ENCODE measurements at places on chromosomes 7 and 10.
A peak's percentile ranks its signal among the peaks of the same experiment; 100 is the strongest.

DNA sequence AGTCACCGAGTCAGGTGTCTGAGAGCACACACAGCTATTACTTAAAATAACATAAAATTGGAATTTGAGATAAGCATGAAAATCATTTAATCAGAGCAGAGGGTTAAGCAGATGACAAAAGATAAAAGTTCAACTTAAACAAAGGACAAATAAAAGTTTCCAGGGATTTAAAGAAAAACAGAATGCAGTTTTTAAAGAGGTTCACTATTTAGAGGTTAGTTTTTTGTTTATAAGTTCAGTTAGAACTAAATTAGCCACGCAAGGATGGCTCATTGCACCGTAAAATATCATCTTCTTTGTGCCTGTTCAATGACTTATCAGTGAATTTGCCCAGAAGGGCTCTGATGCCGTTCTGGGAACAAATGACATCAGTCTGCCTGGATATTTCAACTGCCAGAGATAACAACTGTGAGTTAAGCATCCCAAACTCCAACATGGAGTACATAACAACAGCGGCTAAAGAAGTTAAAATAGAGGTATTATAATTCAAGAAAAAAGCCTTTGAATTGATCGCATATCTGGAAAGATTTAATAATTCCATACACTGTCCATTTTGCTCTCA lies 107.8 kb downstream of the ANK3 start:
- DNase-seq, result no peak

GRCh38 chr7:92832534-92833023 lies 3.8 kb downstream of the CDK6 start:
- DNase-seq, result no peak

- no peak for DNase-seq
These were observed 6.9 kb upstream of the CREB3L2 start for GRCh38 chr7:138008588-138009349.

- no peak for DNase-seq
These were observed 2.5 kb upstream of the GDF2 start for GRCh38 chr10:47319784-47320183.

- DNase-seq, result no peak
These were observed 21.3 kb downstream of the BTBD16 start for GRCh38 chr10:122292376-122292775.

DNA sequence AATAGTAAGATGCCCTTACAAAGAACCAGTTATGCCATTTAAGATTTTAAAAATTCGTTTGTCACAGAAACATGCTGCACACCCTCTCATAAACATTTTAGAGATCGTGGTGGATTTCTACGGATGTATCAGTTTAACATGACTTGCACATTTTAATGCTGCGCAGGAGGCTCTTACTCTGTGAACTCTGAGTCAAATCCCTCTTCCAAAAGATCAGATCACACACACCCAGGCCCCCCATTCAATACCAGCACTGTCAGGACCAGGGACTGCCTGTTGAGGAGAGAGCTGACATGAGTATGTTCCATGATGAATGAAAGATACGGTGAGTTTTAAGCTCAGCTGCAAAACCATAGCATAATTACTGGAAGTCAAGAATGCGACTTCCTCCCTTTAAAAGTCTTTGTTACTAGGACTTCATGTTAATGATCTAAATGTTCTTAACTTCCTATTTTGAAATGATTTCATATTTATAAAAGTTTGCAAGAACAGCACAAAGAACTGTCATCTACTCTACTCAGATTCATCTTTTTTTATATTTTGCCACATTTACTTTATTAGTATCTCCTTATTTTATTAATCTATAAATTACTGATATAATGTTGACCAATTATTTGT lies 500.2 kb downstream of the GLRX3 start:
- no peak for DNase-seq

DNA sequence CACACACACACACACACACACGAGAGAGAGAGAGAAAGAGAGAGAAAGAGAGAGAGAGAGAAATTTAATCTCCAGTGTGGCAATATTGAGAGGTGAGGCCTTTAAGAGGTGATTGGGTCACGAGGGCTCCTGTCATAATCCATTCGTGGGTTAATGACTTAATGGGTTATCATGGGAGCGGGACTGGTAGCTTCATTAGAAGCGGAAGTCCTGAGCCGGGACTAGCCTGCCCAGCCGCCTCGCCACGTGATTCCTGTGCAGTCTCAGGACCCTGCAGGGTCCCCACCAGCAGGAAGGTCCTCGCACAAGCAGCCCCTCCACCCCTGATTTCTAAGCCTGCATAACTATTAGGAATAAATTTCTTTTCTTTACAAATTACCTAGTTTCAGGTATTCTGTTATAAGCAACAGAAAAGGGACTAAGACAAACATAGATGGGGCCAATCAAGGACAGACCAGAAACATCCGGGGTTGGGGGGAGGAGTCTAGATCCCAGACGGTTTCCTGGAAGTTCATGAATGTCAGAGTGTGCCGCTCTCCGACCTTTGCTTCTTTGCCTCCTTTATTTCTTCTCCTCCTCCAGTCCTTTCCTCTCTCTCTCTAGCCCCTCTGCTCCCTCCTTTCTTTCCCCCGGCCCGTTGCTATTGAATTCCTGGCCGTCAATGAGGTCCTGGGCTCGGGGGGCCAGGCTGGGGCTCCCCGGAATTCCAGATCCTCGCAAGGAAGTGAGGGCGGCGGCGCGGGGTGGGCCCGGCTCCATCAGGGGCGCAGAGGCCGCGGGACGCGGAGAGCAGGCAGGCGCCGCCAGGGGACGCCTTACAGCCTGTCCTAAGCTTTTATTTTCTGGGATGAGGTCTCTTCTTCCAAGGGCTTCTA lies 146.8 kb downstream of the CYP26A1 start:
- no peak for DNase-seq

- DNase-seq, result no peak
These were observed 64.0 kb downstream of the INPP5A start for GRCh38 chr10:132601567-132601966.

GRCh38 chr7:151459726-151460473 lies 20.0 kb upstream of the CRYGN start:
- peak; percentile 25 for DNase-seq

GRCh38 chr10:31792745-31793144 lies 135.9 kb downstream of the ARHGAP12 start:
- DNase-seq, result no peak

GRCh38 chr10:7351894-7352293 lies 58.9 kb downstream of the SFMBT2 start:
- no peak for DNase-seq

- DNase-seq, result no peak
These were observed 260.6 kb downstream of the KCNMA1 start for GRCh38 chr10:77377034-77377433.

- no peak for DNase-seq
These were observed 12.8 kb upstream of the JMJD1C start for GRCh38 chr10:63478564-63478963.

DNA sequence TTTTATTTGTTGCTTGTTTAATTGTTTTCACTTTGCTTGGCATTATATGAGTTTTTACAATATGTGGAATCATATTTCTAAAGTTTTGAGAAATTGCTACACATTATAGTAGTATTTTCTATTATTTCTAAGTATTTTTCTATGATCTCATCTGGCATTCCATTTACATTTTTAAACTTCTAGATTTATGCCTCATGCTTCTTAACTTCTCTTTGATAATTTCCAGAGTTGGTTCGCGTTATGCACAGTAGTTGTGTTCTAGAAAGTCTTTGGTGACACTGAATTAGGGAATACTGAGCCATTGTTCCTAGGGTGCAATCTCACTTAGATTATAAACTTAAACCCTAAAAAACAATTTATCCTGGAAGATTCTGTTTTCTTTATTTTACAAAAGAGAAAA lies 129.2 kb downstream of the GNAI1 start:
- no peak for DNase-seq

- DNase-seq, result peak; percentile 61
These were observed 1.1 kb upstream of the NPS start for GRCh38 chr10:127548022-127548421.

GRCh38 chr7:98855610-98856422 lies 14.0 kb downstream of the TMEM130 start:
- no peak for DNase-seq

GRCh38 chr7:116810267-116811116 lies 51.9 kb upstream of the CAPZA2 start:
- no peak for DNase-seq

- DNase-seq, result no peak
These were observed 9.9 kb upstream of the GSAP start for GRCh38 chr7:77426052-77426404.

Measured in NCI-H524 treated with DMSO at 0.1 percent for 48 hours (cell line).